Femur (tissue), 1 donor: ENCODE measurements at places on chromosomes 7 and 10.

GRCh38 chr7:75866489-75867389 lies 12.1 kb upstream of the RHBDD2 start:
- DNase-seq = peak; percentile 67

GRCh38 chr10:54702583-54703485 lies 98.2 kb downstream of the PCDH15 start:
- no peak for DNase-seq

GRCh38 chr10:115129752-115130151 lies 36.6 kb downstream of the ATRNL1 start:
- DNase-seq = no peak

- DNase-seq = no peak
These were observed 14.1 kb upstream of the CCSER2 start for GRCh38 chr10:84314275-84314674.

DNA sequence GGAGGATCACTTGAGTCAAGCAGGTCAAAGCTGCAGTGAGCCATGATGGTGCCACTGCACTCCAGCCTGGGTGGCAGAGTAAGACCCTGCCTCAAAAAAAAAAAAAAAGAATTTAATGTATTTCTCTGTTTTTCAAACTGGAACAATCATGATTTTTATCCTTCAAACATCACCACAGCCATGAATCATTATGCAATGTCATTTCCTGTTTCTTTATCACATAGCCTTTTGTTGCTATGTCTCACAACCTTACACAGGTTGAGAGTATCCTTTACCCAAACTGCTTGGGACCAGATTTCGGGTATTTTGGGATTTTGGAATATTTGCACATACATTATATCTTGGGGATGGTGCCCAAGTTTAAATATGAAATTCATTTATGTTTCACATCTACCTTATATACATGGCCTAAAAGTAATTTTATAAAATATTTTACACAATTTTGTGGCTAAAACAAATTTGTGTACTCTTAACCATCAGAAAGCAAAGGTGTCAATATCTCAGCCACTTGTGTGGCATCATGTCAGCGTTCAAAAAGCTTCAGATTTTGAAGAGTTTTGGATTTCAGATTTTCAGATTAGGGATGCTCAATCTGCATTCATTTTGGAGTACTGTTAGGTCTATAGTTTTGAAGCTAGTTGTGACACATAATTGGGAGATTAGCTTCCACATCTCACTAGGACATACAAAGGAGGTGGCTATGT lies 8.2 kb downstream of the NT5C3A start:
- DNase-seq = no peak

DNA sequence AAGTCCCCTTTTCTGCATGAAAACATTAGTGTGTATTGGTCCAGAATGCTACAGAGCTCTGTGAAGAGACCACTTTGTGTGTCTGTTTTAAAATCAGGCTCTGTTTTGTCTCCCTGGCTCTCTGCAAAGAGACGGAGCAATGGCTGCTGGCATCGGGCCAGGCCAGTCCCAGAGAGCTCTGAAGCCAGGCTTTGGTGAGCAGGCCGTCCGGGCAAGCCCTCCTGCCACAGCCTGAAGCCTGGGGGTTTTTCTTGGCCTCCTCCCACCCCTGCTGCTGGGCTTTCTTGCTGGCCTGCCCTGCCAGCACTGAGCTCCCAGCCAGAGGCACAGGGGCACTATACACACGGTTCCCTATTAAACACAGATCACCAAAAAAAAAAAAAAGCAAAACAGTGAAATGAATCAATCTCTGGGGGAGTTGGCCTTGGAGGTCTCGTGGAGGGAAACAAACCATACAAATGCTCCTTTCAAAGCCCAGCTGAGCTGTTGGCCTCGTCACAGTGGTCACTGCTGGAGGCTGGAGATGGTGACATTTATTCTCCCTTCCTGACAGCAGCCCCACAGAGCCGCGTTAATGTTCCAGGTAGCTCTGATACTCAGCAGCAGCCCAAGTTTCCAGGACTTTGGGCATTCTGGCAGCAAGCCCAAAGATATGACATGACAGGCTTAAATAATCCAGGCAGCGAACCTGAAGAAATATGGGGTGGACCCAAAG lies 237.2 kb downstream of the TCF7L2 start:
- peak; percentile 79 for DNase-seq

- DNase-seq = no peak
These were observed 373.9 kb downstream of the GLRX3 start for GRCh38 chr10:130509881-130510689.

DNA sequence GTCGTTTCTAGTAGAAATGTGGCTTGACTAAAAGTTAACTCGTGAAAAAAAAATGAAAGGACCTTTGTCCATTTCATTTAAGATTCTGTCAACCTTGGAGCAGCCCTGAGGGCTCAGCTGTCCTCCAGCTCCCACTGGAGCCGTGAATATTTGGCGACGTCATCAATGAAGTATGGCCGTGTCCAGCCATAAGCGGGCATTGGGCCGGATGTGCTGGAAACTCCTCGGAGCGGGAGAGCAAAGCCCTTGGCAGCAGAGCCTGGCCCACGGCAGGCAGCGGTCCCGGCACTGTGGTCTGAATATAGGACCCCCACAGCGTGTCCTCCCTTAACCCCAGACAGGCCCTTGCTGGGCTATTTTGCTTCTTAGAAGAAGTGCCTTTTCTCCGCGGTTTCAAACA lies 50.0 kb downstream of the JAKMIP3 start:
- peak; percentile 44 for DNase-seq

GRCh38 chr10:24762966-24763623 lies 39.4 kb upstream of the ARHGAP21 start:
- no peak for DNase-seq

GRCh38 chr10:77836299-77836820 lies 90.2 kb downstream of the DLG5 start:
- DNase-seq = peak; percentile 74

DNA sequence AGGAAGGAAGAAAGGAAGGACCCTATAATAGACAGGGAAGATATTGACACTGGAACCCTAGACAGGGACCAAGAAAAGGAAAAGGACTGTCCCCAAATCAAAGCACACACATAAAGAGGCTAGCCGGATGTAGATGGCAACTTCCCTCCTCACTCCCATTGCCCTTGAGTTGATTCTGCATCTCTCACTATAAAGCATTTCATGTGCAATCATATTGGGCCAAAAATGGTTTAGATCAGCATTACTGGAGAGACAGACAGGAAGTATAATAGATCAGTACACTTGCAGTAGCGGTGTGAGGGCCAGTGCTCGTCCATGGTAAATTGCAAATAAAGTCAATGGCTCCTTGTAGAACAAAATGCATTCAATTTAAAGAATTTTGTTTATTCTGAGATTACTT lies 8.4 kb downstream of the IFIT3 start:
- DNase-seq = no peak

DNA sequence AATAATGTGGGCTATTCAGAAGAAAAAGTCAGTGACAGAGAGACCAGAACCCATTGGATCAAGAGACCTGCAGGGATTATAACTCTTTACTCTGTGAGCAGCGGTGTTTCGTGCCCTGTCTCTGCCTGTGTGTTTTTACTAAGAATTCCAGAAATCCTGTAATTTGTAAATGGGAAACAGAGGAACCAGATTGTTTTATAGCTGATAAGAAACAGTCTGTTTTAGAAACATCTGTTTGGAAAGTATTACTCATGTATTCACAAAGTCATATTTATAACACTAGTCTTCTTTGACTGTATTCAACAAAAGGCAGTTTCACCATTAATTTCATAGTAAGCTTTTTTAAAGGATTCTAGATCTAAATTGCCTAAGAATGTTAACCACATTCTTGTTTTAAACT lies 30.0 kb upstream of the VDAC2 start:
- DNase-seq = no peak

GRCh38 chr10:126525326-126525725 lies 137.0 kb upstream of the ADAM12 start:
- no peak for DNase-seq

DNA sequence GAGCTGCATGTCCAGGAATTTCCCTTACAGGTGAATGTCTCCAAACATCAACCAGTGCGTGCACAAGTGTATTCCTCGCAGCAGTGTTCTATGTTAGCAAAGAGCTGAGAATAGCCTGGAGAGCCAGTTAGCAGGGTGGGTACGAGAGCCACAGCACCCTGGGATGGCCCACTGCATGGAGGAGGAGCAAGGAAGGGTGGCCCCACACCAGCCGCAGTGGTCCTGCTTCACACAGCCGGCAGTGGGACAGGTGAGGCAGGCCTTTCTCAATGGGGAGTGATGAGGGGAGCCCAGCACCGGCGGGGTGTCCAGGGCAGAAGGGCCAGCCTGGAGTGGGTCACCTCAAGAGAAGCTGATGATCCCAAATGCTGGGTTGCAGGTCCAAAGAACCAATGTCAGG lies 240.7 kb downstream of the TCERG1L start:
- no peak for DNase-seq

- no peak for DNase-seq
These were observed 340.2 kb downstream of the SUGCT start for GRCh38 chr7:40474790-40475680.

DNA sequence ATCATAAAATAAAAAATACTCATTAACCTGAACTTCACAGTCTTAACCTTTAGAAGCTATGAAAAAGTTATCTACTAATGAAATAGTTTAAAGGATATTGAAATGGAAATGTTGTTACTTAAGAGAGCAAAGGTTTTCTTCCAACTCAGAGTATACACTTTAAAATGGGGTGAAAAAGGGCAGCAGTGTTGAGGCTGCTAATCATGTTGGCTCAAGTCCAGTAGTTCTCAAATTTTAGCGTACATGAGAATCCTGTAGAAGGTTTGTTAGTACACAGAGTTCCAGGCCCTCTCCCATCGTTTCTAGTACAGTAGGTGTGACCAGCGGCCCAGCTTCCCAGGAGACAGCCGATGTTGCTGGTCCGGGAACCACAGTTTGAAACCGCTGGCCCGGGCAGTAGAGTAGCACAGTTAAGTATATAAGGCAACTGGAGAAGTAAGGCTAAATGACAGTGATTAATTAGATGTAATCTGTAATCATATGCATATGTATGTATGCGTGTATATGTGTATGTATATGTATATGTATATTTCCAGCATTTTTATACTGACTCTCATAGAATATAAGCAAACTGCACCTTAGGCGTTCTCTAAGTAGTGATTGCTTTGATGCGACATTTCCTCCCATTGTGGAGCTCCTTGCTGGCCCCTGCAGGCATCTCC lies 147.2 kb upstream of the PRR15 start:
- no peak for DNase-seq

DNA sequence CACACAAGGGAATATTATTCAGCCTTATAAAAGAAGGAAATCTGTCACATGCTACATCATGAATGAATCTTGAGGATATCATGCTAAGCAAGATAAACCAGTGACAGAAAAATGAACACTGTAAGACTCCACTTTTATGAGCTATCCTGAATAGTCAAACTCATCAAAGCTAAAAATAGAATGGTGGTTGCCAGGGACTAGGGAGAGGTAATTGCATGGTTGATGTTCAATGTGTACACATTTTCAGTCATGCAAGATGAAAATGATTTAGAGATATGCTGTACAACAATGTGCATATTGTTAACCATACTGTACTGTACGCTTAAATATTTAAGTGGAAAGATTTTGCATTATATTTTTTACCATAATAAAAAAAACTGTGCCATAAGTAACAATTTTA lies 1349.1 kb downstream of the XPNPEP1 start:
- DNase-seq = no peak

GRCh38 chr7:16417906-16418305 lies 3.4 kb downstream of the CRPPA start:
- no peak for DNase-seq

DNA sequence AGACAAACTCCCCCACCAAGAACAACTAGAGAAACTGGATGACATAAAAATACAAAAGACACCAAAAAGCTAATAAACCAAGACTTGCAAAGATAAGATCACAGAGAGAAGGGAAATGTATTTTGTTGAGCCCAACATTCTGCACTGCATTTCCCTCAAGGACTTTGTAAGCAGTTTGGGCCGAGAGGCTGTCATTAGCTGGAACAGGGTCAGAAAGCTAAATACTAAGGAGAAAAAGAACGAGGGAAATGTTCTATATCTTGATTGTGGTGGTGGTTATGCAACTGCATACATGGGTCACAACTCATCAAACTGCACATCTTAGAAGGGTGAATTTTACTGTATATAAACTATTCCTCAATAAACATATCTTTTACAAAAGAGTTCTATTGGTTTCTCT lies 315.0 kb downstream of the IPMK start:
- DNase-seq = no peak

DNA sequence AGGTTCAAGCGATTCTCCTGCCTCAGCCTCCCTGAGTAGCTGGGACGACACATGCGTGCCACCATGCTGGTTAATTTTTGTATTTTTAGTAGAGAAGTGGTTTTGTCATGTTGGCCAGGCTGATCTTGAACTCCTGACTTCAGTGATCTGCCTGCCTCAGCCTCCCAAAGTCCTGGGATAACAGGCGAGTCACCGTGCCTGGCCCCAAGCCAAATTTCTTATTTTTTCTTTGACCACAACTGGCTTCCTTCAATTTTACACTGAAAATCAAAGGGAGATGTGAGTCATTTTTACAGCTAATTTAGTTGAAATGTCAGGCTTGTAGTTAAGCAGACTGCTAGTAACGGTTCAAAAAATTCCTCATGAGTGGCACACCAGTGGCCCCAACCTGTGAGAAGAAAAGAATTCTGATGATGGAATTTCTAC lies 7.8 kb downstream of the RNF216 start:
- no peak for DNase-seq

DNA sequence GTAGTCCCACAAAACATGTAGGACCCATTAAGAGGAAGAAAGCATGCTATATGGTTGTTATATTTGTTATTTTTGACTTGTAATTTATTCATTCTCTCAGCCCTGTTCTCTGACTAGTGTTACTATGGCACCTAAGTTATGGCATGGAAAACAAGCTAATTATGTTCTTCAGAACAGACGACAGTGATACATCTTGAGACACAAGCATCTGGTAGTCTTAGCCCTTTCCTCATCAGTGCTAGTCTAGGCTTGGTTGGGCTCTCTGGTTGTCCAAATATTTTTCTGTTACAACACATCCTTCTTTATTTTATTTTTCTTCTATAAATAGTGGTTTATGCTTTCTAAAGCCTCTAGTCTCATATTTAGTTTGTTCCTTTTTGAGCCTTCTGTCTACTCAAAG lies 308.3 kb upstream of the KAT6B start:
- DNase-seq = no peak

GRCh38 chr10:133132473-133133291 lies 27.3 kb upstream of the KNDC1 start:
- no peak for DNase-seq

DNA sequence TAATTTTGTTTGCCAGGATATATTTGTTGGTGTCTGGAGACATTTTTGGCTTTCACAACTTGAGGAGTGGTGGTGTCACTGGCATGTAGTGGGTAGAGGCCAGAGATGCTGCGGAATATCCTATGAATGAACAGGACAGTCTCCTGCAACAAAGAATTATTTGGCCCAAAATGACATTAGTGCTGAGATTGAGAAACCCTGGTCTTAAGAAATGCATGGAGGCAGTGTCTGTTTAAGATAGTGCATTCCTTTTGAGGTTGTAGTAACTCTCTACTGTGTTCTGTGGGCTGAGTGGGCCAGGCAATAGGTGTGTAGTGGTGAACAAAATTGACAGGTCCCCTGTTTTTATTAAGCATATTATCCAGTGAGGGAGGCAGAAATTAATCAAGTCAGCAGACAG lies 165.5 kb downstream of the CDK14 start:
- no peak for DNase-seq
